ENCODE measurements at places on chromosomes 3 and 15. TPM values are rescaled to one million over a fixed set of nuclear protein-coding genes. Genes with fewer than 3 reads are reported as not detected.

MST1R gene
- total RNA-seq: 4.8 TPM

CALML4 gene
- total RNA-seq: 16.3 TPM

FGF12 gene
- not detected for total RNA-seq

BOC gene
- 0.37 TPM for total RNA-seq

SERPINI2 gene
- not detected for total RNA-seq

UTS2B gene
- not detected for total RNA-seq

HTR3E gene
- not detected for total RNA-seq

TLR9 gene
- total RNA-seq: 0.49 TPM

ZDHHC19 gene
- not detected for total RNA-seq

NPAP1 gene
- total RNA-seq: not detected

WDR48 gene
- 43.0 TPM for total RNA-seq

CCR5 gene
- 54.3 TPM for total RNA-seq

ELL3 gene
- total RNA-seq: 0.34 TPM
